ENCODE measurements at places on chromosomes 3 and 15.

GRCh38 chr3:135148398-135149020 is 353.4 kb downstream of the EPHB1 start:
- DNase-seq: no peak

DNA sequence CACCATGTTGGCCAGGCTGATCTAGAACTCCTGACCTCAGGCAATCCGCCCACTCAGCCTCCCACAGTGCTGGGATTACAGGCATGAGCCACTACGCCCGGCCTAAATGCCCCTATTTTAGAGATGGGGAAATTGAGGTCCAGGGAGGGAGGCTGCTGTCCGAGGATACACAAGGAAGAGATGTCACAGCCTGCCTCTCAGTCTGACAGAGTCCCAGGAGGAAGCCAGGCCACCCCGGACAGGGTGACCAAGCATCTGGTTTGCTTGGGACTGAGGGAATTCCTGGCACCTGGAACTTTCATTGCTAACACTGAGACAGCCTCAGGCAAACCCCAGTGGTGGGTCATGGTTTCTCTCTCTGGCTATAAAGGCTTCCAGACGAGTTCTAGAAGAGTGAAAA is 30.6 kb upstream of the ADAMTS7 start:
- DNase-seq: no peak

DNA sequence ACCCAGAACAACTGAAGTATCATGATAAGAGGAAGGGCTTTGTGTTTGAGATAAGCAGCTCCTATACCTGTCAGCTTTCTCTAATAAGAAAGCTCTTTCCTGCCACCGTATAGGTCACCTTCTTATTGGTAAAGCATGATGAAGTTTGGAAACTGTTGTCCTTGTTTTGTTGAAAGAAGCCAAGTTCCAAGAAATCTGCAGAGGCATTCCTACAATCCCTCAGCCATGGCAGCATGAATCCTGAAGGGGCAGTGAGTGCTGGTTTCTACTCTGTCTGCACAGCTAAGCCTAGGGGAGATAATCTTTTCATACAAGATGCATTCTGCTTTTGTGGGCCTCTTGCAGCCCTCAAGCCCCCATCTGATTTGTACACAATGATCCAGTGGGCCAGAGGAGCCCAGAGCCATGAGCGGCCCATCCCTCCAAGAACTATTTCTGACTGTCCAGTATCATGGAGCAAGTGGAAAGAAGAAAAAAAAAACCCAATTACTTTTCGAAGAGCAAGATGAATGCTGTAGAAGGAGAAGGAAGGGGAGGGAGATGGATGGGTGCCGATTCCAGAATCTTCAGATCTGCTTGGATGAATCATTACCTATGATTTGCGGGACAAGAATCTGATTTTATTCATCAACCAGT is 1.9 kb upstream of the THBS1 start:
- no peak for DNase-seq

DNA sequence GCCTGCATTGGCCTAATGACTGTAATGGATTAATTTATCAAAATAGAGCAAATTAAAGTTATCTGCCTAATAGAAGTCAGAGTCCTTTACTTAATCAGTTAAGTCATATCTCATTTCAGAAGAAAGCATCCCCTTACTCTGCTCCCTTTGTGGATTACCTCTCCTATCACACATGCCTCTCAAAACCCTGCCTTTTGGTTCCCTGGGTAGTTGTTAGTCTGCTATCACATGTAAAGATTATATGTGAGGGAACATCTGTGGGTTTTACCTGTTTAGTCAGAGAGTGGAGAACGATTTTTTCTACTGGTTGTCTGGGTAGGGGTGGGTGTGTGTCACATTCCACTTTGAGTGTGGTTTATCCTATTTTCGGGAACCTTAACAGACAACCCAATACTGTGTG is 16.4 kb downstream of the UBE2E2 start:
- DNase-seq: no peak

- no peak for DNase-seq
Observed at GRCh38 chr3:37520907-37521341, 340.8 kb upstream of the CTDSPL start.

- DNase-seq: no peak
Observed at GRCh38 chr3:172717493-172718088, 6.7 kb upstream of the NCEH1 start.

DNA sequence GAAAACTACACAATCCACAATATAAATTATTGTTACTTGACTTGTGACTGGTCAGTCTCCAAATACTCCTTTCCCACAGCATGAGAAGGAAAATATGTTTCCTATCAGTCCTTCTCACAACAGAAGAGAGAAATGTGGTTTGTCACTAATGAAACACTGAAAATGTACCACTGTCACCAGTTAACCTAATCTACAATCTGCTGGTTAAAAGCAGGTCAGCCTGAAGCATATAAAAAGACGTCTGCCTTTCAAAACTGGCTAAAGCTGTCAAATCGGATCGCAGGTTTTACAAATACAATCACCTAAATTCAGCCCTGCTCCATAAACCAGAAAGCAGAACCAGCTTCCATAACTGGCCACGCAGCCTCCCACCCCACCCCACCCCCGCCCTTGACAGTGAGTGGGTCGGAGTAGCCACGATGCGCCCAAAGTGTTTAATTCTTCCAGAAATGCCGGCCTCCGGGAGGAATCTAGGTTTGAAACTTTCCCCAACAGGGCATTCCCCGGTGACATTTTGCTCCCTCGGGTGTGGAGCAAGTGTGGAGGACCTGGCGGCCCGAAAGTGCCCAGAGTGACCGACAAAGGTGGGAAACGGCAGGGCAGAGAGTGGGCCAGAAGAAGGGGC is 682 bp downstream of the ETFA start:
- no peak for DNase-seq

- no peak for DNase-seq
Observed at GRCh38 chr15:42158941-42159340, 2.5 kb upstream of the PLA2G4F start.

DNA sequence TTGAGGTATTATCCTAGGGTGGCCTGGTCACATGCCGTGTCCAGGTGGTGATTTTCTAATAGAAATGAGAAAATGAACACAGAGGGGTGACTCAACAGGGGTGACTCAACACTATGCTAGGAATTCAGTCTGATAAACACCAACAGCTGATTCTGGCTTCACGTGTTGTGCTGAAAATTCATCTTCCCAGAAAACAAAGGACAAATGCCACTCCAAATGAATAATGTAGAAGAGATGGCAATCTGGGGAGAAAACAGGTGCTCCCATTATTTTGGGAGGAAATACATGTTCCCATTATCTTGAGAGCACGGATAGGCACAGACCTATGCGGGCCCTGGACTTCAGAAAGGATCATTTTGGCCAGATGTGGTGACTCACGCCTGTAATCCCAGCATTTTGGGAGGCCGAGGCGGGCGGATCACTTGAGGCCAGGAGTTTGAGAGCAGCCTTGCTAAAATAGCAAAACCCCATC is 101.2 kb upstream of the MEX3B start:
- no peak for DNase-seq

DNA sequence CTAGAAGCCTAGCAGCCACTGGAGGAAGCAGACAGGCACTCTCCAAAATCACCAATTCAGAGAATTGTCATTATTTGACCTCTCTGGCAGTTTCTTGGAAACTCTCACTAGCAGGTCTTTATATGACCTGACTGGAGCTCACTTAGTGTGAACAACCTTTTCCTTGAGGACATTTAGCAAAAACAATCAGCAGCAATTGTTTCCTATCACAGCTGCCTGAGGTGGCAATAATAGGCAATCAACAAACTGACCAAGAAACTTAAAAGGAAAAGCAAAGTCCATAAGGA is 162.4 kb upstream of the STT3B start:
- no peak for DNase-seq

- DNase-seq: no peak
Observed at GRCh38 chr15:35548435-35548834, 2.5 kb upstream of the DPH6 start.

DNA sequence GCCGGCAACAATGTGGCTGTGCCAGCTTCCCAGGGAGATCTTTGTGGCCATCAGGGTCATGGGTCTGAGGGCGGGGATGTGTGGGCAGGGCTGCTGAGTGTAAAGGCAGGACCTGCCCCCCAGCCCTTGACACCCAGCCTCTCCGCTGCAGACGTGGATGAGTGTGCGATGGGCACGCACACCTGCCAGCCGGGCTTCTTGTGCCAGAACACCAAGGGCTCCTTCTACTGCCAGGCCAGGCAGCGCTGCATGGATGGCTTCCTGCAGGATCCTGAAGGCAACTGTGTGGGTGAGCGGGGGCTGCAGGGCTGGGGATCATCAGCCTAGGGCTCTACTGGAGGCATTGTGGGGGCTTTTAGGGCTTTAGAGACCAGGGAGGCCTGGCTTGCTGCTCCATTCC is 78.8 kb downstream of the FBLN2 start:
- DNase-seq: no peak

- no peak for DNase-seq
Observed at GRCh38 chr15:39888809-39889208, 31.3 kb downstream of the GPR176 start.

GRCh38 chr3:78570496-78570895 is 1197.3 kb downstream of the ROBO1 start:
- no peak for DNase-seq

- DNase-seq: no peak
Observed at GRCh38 chr3:33575311-33575710, 135.1 kb upstream of the UBP1 start.

- no peak for DNase-seq
Observed at GRCh38 chr15:71591057-71591456, 219.3 kb upstream of the NR2E3 start.

GRCh38 chr15:51735228-51736010 is 2.0 kb downstream of the LYSMD2 start:
- DNase-seq: no peak

DNA sequence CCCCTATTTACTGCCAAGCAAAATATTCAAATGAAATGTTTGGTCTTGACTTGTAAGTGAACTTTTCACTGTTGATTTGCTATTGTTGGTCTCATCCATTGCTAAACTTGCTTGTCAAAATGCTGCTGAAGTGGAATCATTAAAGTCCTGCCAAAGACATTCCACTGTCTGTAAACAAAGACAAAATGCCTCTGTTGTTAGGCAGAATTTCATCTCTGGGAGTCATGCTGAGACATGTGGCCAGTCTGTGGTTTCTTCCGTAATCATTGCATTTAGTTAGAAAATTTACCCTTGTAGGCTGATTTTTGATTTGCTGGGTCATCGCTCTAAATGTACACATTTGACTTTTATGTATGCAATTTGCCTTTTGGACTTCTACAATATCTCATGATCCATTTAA is 577.7 kb downstream of the MECOM start:
- no peak for DNase-seq

- DNase-seq: no peak
Observed at GRCh38 chr3:177340243-177340830, 143.1 kb upstream of the TBL1XR1 start.

DNA sequence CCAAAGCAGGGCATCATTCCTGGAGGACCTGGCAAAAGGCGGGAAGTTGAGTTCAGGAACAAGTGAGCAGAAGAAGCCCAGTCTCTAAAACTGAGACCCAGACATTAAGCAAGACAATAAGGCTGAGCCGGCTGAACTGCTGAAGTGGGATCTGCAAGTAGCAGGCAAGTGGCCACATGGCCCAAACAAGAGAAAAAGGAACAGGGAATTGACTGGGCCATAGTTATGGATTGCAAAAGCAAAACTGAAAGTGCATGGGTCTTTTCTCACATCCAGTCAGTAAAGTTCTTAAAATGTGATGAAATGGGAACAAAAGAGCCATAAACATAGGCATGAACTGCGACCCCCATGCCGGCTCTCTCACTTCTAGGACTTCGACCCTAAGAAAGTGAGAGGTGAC is 101.2 kb downstream of the SCN11A start:
- no peak for DNase-seq

GRCh38 chr3:133237380-133237779 is 162.5 kb upstream of the BFSP2 start:
- no peak for DNase-seq

DNA sequence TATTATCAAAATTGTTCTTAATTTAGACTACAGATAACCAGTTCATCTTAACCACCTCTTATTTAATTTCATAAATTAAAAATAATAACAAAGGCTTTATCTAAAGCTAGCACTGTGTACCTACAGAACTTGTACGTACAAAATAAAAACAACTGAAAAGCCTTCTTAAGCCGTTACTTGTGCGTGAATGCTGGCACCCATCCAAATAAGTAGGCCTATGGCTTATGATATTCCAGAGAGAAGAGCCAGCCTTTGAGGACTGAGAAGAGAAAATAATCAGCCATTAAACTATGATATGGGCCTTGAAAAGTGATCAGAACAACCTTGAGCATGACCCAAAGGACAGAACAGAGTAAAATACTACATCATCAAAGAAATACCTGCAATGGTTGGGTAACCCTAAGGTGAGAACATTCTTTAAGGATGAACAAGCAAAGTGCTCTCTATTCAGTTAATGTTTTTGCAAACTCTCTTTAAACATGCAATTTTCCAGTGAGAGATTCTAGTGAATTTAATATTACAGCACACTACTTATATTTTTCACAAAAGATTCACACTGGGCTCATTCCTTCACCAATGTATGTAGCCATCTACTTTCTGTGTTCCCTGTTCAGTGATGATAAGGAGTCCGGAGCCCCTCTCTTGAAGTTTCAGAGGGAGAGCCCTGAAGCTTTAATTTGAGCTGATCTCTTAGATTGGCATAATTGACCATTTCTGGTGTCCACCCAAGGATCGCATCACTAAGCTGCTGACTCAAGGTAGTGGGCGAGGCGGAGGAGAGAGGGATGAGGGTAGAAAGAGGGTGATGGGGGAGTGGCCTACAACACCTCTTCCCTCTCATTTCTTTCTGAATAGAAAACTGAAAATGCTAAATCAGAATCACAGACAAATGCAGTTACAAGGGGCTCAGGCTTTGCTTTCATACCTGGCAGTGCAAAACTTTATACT is 7.7 kb upstream of the ACTC1 start:
- DNase-seq: no peak

- DNase-seq: no peak
Observed at GRCh38 chr3:127831723-127832172, 9.4 kb upstream of the MGLL start.

- DNase-seq: no peak
Observed at GRCh38 chr3:179421500-179421899, 29.8 kb downstream of the GNB4 start.

- DNase-seq: no peak
Observed at GRCh38 chr3:167675848-167676247, 22.1 kb upstream of the WDR49 start.

DNA sequence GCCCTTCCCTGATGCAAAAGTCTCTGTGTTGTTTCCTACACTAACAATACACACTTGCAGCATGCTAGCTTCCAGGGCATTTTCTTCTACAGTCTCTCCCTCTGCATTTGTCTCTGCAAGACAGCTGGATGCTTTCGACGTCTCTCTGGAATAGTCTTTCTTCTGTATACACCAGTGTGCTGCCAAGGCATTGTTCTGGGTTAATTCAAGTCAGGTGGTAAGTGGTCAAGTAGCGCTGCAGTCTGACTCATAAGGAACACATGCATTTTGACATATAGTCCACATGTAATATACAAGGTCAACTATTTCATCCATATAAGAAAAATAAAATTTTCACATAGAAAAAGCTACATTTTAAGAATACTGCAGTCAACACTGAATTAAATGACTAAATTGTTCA is 92.7 kb downstream of the MYLK start:
- no peak for DNase-seq

All from stimulated activated CD4-positive, alpha-beta T cell treated with anti-CD3 and anti-CD28 coated beads, Interleukin-1b, Interleukin-23, amount 100 ng/mL, for 1 hour (primary cell).